ENCODE measurements at places on chromosomes 2 and 18. TPM values are rescaled to one million over a fixed set of nuclear protein-coding genes. Genes with fewer than 3 reads are reported as not detected.

The CABYR gene
- total RNA-seq = 2.9 TPM

The CXCR1 gene
- total RNA-seq = 2.1 TPM

- DNase-seq = no peak
Measured at GRCh38 chr2:63614983-63615945, 26.5 kb downstream of the MDH1 start.

GRCh38 chr18:62585274-62586150 is 62.7 kb downstream of the ZCCHC2 start:
- no peak for DNase-seq

DNA sequence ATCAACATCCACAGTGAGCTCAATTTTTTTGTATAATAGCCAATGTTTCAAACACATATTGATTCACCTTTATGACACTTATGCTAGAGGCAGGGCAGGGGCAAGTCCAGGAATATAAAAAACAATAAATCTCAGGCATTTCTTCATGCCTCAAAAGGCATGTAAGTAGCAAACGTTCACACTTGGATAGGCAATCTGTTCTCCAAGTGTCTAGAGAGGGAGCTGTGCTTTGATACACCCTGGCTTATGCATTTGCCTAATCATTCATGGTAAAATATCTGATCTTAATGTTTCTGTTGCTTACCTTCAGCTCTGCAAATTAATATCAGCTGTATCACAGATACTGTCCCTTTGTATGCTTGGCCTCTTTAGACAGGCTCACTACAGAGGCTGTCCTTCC is 464.5 kb upstream of the SETBP1 start:
- no peak for DNase-seq

DNA sequence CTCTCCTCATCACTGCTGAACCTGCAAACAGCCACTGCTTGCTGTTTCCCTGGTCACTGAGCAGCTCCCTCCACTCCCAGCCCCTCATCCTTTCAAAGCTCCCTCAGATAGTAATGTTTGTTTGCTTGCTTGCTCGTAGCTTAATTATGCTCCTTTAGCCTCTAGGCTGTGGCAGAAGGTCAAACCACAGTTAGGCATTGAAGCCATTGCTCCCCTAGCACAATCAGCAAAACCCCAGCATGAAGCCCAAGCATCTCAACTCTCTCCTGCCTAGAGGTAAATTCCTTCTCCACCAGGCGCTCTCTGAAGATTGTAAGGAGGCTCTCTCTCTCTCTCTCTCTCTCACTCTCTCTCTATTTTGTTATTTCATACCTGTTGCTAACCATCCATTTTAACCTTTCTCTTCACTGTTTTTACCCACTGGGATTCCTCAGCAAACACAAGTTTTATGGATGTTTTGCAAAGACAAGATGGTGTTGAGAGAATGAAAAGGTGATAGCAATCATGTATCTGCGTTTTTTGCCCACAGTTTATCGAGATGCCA is 135.9 kb upstream of the HNRNPA3 start:
- no peak for DNase-seq

DNA sequence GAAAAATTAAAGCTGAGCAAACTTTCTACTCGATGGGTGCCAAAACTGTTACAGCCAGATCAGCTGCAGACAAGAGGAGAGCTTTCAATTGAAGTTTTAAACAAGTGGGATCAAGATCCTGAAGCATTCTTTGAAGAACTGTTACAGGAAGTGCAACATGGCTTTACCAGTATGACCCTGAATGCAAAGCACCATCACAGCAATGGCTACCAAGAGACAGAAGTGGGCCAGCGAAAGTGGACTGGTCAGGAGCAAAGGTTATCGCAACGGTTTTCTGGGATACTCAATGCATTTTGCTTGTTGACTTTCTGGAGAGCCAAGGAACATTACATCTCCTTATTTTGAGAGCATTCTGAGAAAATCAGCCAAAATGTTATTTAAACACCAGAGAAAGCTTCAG is 9.1 kb upstream of the SERPINB5 start:
- no peak for DNase-seq
